ENCODE measurements at places on chromosomes 7 and 10. TPM values are rescaled to one million over a fixed set of nuclear protein-coding genes. Genes with fewer than 3 reads are reported as not detected.

Gene OR2A1
- not detected for total RNA-seq

Gene NEUROD6
- total RNA-seq = not detected

Gene IFIT1B
- total RNA-seq = not detected

Gene MUC12
- total RNA-seq = not detected

Gene RNF32
- total RNA-seq = not detected

Gene COL26A1
- not detected for total RNA-seq

Gene HKDC1
- not detected for total RNA-seq

Gene EPHA1
- total RNA-seq = 64.5 TPM

Gene CYP3A7
- total RNA-seq = not detected

Gene SLC18A2
- 2.9 TPM for total RNA-seq

Gene TAC1
- total RNA-seq = not detected

Gene ZNF853
- 0.61 TPM for total RNA-seq

DNA sequence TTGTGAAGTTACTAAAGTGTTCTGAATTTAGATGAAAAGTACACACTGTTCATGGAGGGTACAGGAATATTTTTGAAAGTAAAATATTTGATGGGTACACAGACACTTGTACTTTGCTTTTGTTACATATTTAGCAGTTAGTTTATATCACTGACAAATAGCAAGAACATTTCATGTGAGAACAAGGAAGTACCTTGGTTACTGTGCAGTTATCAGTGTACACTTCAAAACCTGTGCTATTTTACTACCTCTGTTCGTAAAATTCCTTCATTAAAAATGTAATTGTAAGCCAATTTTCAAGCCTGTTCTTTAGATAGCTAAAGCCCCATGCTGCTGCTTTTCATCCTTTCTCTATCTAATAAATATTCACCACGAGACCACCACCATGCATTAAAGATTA, 39.8 kb upstream of the WASL start:
- DNase-seq = no peak

DNA sequence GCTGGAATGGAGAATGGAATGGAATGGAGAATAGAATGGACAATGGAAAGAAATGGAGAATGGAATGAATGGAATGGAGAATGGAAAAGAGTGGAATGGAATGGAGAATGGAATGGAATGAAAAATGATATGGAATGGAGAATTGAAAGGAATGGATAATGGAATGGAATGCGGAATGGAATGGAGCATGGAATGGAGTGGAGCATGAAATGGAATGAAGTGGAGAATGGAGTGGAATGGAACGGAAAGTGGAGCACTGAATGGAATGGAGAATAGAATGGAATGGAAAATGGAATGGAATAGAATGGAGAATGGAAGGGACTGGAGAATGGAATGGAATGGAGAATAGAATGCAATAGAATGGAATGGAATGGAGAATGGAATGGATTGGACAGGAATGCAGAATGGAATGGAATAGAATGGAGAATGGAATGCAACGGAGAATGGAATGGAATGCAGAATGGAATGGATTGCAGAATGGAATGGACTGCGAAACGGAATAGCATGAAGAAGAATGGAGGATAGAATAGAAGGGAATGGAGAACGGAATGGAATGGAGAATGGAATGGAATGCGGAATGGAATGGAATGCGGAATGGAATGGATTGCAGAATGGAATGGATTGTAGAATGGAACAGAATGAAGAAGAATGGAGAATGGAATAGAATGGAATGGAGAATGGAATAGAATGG, 89.4 kb downstream of the NSUN6 start:
- DNase-seq = no peak

DNA sequence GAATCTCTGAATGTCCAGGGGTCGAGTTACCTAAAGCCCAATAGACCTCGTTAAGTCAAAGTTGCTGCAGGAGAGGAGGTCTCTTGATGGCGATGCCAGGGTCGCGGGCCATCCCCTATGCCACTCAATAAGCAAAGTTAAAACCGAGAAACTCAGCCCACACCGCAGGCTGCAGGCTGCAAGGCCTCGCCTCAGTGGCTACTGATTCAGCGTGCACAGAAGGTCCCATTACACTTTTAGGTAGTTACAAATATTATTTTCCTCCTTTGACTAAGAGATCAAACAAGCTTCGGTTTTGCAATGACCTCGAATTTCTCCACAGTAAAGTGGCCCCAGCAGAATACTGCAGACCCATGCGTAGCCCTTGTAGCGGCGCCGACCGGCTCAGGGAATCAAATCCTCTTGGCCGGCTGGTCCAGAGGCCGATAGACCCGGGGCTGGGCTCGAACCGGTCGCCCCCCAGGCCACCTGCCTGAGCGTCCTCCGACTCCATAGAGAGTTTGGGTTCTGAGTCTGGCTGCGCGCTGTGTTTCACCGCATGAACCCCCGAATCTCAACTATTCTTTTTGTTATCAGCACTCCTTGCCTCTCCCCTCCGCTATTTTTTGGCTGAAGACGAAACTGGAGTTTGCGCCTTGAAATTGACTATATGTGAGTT, 2.3 kb downstream of the C1QL3 start:
- no peak for DNase-seq

DNA sequence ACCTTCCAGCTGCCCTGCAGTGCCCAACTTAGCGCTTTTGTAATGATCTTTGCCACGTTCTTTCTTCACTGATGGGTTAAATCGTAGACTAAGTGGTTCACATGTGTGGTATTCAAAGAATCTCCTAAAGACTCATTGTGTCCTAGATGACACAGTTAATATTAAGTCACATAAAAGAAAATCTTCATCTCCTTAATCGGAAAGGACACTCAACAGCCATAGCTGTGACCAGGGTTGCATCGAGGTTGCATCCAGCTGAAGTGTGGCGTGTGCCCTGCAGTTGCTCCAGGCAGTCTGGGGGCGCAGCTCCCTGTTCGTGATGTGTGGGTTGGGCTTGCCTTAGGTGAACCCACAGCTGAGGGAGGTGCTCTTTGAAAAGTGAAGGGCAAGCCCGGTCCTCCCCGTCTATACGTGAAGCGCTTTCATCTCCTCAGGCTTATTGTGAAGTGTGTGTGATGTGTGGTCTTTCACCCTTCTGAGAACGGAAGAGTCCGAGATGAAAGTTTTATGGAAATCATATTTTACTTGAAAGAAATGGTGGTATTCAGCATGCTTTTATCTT, 122.7 kb downstream of the TRRAP start:
- DNase-seq = no peak

DNA sequence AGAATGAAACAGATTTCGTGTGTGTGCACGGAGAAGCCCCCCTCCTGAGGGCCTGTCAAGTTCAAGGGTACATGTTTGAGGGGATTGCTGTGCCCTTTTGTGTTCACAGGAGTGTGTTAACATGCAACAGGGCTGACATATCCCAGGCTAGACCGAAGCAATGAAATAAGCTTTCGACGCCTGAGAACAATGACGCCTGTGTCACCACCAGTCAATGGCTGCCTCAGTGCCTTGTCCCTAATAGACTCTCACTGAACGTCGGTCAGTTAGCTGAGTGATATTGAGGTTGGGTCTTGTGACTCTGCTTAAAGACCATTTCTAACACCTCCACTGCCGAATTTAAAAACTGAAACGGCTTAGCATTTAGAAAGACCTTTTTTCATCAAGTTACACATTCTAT, 175.2 kb upstream of the TCF7L2 start:
- DNase-seq = no peak

GRCh38 chr7:78852951-78853350, 600.5 kb downstream of the MAGI2 start:
- no peak for DNase-seq

DNA sequence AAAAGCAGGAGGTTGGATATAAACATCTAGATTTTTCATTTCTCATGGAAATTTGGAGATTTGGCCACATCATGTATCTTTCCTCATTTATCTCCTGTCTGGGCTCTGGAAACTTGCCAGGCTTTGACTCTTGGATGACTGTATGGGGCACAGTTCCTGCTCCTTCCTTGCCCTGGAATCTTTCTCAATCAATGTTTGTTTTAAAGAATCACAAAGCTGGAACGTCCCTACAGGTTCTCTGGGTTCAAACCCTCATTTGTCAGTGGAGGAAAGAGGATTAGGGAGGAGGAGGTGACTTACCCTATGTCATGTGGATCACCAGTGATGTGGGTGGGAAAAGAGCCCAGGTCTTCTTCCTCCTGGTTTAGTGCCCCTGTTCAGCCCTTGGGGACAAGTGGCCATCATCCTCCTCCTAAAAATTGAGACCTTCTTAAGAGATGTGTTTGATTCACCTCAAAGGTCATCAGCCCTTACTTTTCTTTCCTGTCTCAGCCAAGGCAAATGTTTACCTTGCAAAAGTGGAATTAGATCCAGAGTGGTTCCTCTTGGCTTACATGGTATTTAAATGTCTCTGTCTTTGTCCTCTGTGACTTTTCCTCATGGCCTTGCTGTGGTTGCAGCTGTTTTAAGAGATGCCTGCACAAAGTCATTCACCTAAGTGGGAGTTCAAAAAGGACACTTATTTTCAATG, 38.8 kb upstream of the PDZD8 start:
- no peak for DNase-seq

GRCh38 chr10:80829151-80829550, 291.4 kb downstream of the SH2D4B start:
- DNase-seq = no peak

DNA sequence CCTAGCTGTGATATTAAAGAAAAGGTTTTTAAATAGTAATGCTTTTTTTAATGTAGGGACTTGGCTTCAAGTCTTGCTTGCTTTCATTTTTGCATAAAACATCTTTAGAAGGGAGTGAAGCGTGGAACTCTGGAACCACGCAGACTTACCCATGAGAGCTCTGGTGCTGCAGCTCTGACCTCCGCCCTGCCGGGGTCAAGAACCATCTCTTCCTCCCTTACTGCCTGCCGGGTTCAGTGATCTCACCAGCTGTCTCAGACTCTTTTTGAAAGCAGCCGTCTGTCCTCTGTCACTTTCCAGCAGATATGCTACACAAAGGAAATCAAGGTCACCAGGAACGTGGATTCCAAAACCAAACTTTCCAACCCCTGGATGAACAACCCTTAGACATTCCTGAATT, 353.8 kb downstream of the GPR37 start:
- no peak for DNase-seq

- no peak for DNase-seq
Observed at GRCh38 chr10:89369156-89370105, 8.4 kb upstream of the IFIT1B start.

GRCh38 chr7:2722591-2722990, 34.6 kb downstream of the AMZ1 start:
- no peak for DNase-seq

GRCh38 chr10:83252169-83252568, 887.1 kb upstream of the GHITM start:
- DNase-seq = no peak

- DNase-seq = no peak
Observed at GRCh38 chr7:90749262-90749661, 153.1 kb downstream of the CDK14 start.

DNA sequence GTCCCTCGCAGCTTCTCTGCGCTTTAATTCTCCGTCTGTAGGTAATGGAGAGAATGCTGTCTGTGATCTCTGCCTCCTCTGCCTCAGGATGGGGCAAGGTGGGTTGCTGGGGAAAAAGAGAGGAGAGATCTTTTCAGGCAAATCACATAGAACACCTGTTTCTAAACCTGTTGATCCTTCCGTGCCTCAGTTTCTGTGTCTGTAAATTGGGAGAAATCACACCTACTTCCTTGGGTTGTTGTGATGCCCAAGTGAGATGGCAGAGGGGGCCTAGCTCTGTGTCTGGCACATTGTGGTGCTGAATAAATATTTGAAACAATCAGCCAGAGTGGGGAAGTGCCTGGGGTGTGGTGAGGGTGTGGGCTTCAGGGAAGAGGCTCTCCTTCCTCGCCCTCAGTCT, 28.8 kb downstream of the KAZALD1 start:
- DNase-seq = no peak

DNA sequence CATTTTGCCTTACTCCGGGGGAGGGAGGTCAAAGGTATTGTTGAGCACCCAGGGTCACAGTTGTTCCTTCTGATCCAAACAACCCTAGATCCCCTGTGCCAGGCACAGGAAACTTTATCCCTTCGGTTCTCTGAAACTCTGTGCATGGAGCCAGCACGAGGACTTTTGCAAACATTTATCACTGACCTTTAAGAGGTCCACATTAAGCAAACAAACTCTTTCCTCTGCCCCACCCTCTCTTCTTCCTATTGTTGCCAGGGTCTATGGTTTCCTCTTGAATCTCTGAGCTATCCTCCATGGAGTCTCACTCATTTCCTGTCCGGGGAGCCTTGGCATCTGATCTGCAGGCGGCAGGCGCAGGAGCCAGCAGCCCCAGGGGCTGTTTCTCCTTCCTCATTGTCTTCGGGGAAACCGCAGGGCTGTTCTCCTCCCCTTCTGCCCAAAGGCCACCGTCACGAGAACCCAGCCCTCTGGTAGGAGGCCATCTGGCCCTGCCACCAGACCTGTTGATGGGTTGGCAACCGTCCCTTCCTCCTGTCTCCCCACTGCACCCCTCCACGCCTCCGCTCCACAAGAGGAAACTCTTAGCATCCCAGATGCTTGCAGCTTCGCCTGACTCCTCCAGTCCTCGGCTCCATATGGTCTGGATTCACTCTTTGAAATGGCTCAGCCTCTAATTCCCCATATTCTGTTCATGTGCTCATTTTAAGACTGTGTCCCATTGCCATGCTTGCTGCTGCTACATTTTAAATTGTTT, 327.3 kb upstream of the NRP1 start:
- DNase-seq = peak; percentile 17

DNA sequence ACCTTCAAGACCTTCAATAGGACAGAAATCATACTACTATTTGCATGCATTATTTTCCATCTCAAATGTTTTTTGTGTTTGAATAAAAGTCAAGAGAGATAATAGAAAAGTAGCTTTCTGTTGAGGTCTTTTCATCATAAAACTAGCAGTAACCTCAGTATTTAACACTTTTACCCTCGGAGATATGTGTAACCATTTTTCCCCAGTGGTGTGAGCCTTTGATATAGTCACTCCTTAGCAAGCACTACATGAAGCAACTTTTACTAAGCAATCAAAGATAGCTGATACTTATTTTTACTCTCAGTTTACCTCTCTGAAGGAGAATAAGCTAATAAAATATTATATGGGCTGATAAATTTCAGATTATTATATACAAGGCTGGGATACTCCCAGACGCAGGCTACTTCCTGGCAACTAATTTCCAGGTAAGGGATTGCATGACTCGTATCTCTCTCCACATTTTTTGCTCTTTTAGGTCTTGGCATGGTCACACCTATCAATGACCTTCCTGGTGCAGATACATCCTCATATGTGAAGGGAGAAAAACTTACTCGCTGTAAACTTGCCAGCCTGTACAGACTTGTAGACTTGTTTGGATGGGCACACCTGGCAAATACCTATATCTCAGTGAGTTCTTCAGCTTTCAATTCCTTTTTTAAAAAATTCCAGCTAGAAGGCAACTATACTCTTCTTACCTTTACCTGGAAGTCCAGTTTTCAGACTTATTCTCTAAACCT, 91.5 kb upstream of the MXI1 start:
- no peak for DNase-seq

All from esophagus squamous epithelium (tissue), 5 donors.